ENCODE measurements at places on chromosomes 5 and 9.

GRCh38 chr9:8980496-8981013 lies 1181.0 kb upstream of the DMAC1 start:
- DNase-seq: no peak

DNA sequence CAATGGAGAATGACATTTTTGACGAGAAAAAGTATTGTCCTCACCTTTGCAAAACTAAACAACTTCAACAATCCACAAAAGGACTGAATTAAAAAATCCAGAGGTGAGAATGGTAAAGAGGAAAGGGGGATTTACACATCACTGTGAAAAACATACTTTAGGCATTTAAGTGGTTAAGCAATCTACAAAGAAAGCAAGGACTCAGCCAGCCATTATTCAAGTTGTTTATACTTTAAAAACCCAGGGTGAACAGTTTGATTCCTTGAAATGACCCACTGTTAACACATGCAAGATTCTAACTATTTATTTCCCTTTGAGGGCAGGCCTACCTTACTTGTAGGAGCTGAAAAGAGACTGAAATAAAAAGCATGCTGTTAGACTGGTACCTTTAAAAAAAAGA lies 29.3 kb downstream of the TUT7 start:
- DNase-seq: no peak

DNA sequence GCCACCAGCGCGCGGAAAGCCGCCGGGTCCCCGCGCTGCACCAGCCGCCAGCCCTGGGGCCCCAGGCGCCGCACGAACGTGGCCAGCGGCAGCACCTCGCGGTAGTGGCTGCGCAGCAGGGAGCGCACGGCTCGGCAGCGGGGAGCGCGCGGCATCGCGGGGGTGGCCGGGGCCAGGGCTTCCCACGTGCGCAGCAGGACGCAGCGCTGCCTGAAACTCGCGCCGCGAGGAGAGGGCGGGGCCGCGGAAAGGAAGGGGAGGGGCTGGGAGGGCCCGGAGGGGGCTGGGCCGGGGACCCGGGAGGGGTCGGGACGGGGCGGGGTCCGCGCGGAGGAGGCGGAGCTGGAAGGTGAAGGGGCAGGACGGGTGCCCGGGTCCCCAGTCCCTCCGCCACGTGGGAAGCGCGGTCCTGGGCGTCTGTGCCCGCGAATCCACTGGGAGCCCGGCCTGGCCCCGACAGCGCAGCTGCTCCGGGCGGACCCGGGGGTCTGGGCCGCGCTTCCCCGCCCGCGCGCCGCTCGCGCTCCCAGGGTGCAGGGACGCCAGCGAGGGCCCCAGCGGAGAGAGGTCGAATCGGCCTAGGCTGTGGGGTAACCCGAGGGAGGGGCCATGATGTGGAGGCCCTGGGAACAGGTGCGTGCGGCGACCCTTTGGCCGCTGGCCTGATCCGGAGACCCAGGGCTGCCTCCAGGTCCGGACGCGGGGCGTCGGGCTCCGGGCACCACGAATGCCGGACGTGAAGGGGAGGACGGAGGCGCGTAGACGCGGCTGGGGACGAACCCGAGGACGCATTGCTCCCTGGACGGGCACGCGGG lies at the start of gene TERT:
Gene TERT, minus strand, starts transcription at position 234 of the 815 bp plus-strand sequence. Its CDS starts 79 bp downstream, at position 155.
- peak; percentile 47 for DNase-seq

DNA sequence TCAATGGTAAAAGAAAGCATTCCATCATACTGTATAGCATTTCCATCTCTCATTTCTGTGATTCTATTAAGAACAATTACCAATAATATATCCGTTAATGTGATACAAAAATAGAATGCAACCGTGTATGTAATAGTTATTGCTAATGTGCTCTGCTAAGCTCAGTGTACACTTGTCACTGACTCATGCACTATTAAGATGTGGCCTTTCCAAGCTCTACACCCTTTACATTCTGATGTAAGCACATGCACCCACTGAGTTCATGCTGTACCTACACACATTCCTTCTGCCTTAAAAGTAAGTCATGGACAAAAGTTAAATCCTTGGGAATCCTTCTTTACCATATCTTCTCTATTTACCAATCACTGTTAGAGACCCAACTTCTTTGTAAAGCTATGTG lies 319.1 kb downstream of the ZSWIM6 start:
- DNase-seq: no peak

- no peak for DNase-seq
Measured at GRCh38 chr9:98807814-98808195, 335 bp downstream of the GALNT12 start.

GRCh38 chr5:41763574-41763973 lies 106.7 kb downstream of the OXCT1 start:
- no peak for DNase-seq

DNA sequence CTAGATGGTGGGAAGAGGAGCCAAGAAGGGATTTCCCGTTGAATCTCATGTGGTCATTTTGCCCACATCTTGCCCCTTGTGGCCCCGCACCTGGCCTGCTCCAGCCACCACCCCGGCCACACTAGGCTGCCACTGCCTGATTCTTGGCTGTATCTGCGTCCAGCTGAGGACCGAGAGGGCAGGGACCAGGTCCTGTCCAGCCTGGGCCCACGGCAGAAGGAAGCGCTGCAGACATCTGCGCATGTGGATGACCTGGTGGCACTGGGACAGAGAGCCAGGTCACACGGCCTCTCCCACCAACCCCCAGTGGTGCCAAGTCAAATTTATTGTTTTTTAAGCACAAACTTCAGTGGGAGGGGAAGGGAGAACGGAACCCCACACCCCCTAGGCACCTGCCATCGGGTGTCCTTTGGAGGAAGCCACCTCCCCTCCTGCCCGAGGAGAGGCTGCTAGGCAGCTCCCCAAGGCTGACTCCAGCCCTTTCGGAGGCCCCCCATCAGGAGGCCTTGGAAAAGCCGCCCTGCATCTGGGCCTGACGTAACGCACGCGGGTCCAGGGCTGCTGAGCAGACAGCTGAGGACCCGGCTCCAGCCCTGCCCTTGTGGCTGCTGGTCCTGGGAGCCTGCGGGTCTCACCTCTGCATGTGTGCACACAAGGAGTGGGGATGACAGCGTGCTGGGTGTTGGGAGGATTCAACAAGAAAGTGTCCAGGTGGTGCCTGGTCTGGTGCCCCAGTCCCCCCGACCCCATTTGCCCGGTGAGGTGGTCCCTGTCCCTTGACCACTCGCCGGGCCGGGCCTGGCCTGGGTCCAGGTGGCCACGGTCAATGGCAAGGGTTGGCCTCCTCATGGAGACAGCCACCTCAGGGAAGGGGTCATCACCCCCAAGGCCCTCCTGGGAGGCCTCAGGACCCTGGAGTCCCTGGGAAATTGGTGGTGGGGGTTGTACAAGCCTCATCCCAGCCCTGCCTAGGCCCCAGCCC lies 5.9 kb upstream of the QRFP start:
- DNase-seq: no peak

DNA sequence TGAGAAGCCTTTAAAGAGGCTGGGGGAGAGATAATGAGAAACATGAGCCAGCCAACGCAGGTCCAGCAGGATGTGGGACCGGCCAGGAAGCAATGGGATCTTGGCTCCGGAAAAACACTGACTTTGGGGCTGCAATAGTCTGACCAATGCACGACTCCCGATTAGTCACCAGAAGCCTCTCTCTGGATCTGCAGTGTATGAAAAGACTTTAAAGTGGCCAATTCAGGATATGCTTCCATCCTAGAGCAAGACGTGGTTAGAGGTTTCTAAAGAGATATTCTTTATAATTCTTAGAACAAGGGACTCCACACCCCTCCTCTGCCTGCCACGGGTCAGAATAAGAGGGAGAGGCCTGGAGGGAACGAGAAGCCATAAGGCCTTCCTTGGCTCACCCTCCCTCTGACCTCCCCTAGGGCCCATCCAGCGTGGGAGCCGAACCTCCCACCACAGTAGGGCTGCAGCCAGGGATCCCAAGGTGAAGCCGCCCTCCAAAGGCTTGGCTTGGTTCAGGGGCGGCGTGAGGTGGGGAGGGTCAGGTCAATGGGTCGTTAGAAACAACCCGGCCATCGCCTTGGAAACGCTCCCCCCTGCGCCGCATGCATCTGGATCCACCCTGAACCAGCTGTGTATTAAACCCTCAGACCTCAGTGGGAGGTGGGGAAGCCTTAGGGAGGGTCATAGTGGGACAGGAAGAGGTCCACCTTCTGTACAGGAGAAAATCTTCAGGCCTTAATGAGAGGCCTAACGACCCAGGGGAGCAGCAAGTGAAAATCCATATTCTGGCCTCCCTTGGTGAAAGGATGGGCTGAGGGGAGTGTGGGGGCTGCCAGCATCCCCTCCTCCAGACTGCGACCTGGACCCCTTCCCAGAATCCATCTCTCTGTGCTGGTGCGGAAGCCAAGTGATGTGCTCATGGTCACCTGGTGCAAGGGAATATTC lies 11.1 kb downstream of the FGF1 start:
- no peak for DNase-seq

DNA sequence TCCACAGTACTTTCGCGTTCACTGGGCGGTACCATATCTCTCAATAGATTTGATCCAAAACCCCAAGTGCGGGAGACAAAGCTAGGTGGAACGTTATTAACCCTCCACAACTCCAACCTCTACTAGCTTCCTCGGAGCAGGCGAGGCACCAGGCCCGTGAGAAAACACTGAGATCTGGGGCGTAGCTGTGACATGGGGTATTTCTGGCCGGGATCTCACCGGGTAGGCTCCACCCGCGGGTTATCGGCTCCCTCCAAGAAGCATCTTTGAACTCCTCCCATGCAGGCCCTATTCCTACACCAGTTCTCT lies 350 bp upstream of the SLC25A46 start:
- DNase-seq: no peak
